ENCODE measurements at places on chromosomes 6 and 20. TPM values are rescaled to one million over a fixed set of nuclear protein-coding genes. Genes with fewer than 3 reads are reported as not detected.

CPXM1 gene
- 4.3 TPM for total RNA-seq

PRICKLE4 gene
- total RNA-seq: not detected

C6orf58 gene
- total RNA-seq: not detected

GTSF1L gene
- not detected for total RNA-seq

OTOR gene
- not detected for total RNA-seq

CST2 gene
- not detected for total RNA-seq

FOXF2 gene
- total RNA-seq: not detected

SNAP91 gene
- total RNA-seq: not detected

HLA-DPA1 gene
- total RNA-seq: 16.3 TPM

AVP gene
- total RNA-seq: not detected

TSBP1 gene
- total RNA-seq: not detected

- DNase-seq: no peak
Measured at GRCh38 chr20:45866454-45866853, 9.0 kb downstream of the ZSWIM3 start.

DNA sequence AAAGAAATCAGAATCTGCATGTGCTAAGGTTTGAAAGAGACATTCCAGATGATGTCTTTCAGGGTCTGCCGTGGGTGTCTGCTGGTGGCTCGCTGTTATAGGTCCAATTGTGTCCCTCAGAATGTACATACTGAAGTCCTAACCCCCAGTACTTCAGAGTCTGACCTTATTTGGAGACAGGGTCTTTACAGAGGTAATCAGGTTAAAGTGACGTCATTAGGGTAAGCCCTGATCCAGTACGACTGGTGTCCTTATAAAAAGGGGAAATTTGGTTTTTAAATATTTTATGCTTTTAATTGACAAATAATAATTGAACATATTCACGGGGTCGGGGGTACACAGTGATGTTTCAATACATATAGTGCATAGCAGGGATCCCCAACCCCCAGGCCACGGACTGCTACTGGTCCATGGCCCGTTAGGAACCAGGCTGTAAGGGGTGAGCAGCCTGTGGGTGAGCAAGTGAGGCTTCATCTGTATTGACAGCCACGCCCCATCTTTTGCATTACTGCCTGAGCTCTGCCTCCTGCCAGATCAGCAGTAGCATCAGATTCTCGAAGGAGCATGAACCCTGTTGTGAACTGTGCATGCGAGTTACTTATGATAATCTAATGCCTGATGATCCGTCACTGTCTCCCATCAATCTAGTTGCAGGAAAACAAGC lies 33.2 kb upstream of the SLC22A23 start:
- no peak for DNase-seq

DNA sequence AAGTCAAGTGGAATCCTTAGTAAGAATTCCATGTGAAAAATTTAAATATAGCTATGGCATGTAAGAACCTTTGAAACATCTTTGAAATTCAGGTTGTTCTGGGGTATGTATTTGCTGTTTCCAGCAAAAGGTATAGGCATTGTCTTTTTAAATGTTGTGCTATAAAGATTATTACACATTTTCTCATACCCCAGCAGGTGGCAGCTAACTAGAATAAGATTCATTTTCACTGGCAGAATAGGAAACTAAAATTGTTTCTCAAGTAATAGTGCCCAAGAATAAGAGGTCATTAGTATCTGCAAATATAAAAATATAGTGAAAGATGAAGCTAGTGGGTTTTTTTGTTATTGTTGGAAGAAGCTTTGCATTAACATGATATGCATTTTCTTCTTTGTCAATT lies 1.8 kb downstream of the GRIK2 start:
- DNase-seq: no peak

GRCh38 chr6:51553246-51554015 lies 534.0 kb downstream of the PKHD1 start:
- DNase-seq: no peak

GRCh38 chr20:4130404-4131189 lies 115.2 kb upstream of the RNF24 start:
- DNase-seq: peak; percentile 55

DNA sequence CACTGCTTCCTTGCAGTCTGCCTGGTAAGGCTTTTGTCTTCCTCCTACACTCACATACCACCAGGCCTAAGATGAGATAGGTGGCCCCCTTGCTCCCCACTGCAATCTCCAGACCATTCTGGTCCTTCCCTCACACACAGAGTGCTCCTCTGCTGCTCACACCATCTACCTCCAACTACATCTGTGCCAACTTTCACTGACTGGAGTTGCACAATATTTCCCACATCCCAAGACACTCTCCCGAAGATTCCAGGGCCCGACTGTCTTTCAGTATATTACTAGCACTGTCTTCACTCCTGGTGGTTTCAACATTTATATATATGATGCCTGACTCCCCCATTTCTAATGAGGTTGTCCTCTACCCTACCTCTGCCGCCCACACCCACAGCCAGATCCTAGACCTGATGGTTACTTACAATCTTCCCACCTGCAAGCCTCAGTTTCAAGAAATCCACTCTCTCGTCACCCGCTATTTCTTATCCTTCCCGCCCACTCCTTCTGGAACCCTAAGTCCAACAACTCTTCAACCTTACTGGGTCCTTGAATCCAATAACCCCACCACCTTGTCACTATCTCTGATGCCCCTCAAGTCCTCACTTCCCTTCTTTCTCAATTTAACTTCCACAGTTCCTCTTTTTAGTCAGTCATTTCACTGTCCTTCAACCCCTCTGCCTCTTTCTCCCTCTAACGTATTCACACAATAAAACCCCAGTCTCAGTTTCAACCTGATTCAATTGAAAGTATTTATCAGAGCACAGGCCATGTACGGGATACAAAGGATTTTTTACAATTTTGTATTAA lies 21.6 kb downstream of the RALGAPA2 start:
- DNase-seq: no peak

DNA sequence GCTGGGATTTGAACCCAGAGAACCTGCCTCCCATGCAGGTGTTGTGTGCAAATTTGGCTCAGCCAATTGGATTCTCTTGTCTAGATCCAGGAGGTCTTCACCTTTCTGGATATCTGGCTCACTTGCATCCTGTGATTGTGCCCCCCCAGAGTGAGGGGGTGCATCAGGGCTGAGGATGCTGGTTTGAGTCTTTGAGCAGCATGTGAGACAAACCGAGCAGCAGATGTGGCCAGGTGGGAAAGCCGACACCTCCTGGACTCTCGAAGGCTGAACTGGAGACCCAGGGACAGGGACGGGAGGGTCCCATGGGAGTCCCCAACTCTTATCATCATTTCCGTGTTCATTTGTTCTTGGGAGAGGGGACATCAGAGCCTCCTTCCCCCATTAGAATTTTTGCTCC lies 30.6 kb upstream of the SULF2 start:
- DNase-seq: no peak

GRCh38 chr6:130888246-130888645 lies 61.0 kb downstream of the SMLR1 start:
- DNase-seq: no peak

DNA sequence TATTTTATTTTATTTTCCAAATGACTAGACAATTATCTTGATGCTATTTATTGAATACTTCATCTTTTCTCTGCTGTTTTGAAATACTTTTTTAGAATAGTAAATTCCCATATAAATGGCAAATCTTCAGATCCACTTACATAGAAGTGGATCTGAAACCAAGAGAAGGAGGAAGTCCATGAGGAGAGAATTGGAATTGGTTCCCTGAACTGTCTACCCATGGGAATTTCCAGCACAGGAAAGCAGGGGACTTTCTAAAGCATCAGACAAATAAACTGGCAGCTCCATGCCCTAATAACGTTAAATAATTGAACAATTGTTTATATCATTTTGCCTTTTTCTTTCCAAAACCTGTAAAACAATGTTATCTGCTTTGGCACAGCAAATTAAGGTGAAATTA lies 47.1 kb upstream of the PNRC1 start:
- DNase-seq: no peak

DNA sequence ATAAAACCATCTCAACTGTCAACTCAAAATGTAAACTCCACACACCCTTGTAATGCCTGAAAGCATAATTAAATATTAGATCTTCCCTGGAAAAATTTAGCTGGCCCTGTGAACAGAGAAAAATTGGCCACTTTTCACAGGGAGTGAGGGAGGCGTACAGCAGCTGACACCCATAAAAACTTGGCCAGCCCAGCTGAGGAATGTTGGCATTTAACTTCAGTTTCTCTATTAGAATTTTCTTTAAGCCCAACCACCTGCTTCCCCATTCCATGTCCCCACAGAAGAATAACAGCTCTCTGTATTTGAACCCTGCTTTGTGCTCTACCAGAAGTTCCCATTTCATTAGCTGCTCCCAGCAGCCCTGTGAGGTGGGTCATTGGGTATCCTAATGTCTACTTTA lies 41.0 kb downstream of the PKHD1 start:
- DNase-seq: no peak

GRCh38 chr6:113908801-113909200 lies 51.7 kb downstream of the MARCKS start:
- DNase-seq: no peak

DNA sequence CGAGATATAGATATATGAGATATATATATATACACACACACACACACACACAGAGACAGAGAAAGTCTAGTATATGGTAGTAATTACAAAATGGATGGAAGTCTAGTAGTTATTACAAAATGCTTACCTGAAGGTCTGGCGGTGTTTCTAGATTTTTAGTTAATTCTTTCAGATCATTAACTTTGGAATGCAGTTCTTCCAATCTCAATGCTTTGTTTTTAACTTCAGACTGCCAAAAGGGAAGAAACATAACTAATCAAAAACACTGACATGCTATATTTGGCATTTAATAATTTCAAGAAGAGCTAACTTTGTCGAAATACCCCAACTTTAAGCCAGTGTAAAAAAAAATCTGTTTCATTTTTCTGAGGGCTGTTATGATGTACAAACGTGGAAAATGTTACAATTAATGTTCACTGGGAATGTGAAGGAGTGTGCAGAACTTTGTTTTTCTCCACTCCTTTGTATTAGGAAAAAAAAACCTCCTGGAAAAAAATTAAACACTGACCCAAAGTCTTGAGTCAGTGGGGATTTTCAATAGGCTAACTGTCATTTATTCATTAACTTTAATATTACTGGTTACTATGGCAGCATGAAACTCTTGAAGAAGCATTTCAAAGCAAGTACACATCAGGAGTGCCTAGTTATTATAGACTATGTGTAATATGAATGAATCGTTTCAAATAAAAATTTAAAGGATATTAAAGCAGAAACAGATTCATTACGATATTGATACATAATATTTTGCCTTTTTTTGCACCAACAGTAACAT lies 232.9 kb downstream of the SYNE1 start:
- no peak for DNase-seq

GRCh38 chr6:151443911-151444621 lies 7.9 kb downstream of the RMND1 start:
- no peak for DNase-seq

DNA sequence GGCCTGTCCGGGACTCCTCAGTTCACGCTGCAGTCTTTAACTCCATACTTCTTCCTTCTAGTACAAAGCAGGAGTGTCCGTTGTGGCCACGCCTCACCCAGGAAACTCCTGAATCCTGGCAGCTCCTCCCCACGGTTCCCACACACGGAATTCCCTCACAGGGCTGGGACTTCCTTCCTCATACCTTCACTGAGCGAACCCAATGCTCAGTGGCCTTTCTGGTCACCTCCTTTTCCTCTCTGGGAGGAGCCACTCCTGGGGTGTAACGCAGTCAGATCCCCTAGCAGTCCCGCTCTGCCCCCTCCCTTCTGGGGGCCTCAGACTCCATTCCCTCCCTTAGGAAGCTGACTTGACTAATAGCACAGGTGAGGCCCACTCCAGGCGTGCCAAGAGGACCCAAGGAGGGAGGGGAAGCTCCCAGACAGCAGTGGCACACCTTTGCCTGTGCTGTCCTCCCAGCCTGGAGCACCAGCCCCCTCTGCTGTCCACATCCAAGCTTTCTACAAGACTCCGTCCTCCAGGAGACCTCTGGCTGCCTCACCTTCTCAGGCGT lies at the start of gene SLC52A3:
Gene SLC52A3 (minus strand): TSS at position 75 of the 553 bp plus-strand sequence. CDS start 2,726 bp downstream, outside the sequence.
- peak; percentile 28 for DNase-seq

DNA sequence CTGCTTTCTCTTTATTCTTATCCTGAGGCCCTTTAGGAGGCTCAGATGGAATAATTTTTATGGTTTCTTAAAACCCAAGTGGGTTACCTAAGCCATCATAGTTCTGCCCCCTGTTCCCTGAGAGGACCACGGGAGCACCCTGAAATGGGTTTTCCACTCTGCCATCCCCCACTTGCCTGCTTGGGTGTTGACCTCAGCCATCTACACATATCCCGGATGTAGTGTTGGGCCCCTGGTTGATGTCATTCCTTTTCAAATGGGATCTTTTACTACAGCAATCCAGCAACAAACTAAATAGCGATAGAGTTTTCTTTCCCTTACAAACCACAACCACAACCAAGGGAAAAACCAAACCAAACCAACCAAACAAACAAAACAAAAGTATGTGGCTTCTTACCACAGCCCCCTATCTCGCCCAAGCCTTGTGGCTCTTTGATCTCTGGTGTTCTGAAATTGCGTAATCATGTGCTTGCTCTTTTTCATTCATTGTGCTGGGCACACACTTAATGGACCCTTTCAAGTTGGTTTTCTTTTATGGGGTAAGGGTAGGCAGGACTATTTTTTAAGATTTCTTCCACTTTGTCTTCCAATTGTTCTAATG lies 154.9 kb downstream of the ESR1 start:
- DNase-seq: peak; percentile 21

- DNase-seq: peak; percentile 48
Measured at GRCh38 chr20:32585011-32585585, at the start of gene NOL4L. Gene NOL4L, minus strand, starts transcription at chr20:32585333. Its CDS starts 443 bp downstream, at chr20:32584890.

DNA sequence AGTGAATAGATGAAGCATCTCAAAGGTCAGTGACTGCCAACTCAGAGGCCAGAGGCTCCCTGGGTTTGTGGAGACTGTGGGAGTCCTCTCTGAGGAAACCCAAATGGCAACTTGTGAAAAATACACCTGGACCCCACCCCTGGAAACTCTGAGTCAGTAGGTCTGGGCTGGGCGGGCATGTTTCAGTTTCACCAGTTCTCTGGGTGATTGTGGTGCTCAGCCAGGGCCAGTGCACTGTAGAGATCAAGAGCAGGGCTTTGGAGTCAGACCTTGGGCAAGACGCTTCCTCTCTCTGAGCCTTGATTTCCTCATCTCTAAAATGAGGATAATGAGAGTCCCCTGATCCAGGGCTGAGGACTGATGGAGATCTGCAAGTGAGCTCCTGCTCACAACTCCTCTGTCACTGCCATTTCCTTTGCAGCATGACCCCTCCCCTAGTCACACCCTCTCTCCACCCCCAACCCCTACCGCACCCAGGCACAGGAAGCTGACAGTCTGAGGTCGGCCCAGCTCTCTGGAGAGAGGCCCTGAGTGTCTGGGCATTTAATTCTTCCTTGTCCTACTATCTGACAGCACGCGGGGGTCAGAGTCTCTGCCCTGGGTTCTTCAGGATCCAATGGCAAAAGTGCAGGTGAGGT lies 5.1 kb downstream of the DEF6 start:
- peak; percentile 91 for DNase-seq

GRCh38 chr20:54678253-54678652 lies 202.9 kb downstream of the DOK5 start:
- no peak for DNase-seq

DNA sequence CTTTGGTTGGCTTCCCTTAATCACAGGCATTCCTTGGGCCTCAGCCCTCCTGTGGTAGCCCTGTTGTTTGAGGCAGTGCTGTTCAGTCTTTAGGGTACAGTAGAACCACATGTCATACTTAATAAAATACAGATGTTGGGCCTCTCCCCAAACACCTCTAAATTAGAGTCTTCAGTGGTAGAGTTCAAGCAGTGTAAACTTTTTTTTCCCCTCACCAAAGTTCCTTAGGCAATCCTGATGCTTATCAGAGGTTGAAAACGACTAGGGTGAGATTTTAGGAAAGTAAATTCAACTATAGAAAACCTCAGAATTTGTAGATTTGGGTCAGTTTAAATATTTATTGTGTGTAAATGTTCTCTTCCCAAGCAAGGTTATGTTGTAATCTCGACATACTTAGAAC lies 44.6 kb downstream of the BLTP3A start:
- DNase-seq: no peak

Data from activated naive CD8-positive, alpha-beta T cell treated with anti-CD3 and anti-CD28 coated beads for 36 hours (primary cell).